Astrocyte of the spinal cord (primary cell): ENCODE measurements at places on chromosomes 3 and 15.
A peak's percentile ranks its signal among the peaks of the same experiment; 100 is the strongest.

DNA sequence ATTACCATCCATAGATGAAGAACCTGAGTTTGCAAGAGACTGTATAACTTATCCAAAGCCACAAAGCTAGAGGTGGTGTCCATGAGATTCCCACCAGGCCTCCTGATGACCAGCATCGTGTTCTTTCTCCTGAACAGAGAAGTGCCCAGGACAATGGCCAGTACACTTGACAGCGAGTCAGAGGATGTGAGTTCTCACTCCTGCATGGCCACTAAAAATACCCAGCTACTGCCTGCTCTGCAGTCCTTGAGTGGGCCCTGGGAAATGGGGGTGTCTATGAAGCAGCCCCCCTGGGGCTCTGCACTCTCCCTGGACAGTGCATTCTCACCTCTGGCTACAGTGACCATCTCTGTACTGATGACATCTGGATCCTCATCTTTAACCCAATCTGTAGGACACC lies 201.2 kb downstream of the RPLP1 start:
- DNase-seq: no peak

GRCh38 chr3:187679638-187680396 lies 9.6 kb upstream of the SST start:
- DNase-seq: peak; percentile 65

DNA sequence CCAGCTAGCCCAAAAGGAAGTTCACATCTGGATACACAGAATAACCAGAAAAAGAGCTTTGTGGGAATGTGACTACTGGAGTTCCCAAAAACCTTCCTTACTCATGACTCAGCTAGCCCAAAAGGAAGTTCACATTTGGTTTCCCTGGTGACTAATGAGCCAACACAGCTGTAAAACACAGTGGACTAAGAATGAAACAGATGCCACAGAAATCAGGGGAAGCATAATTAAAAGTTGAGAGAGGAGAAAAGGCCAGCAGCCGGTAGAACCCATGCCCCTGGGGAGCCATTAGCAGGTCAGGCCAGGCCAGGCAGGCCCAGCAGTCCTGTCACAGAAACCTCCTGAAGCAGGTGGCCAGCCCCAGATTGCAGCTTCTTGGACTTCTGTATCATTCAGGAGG lies 130.3 kb downstream of the GHSR start:
- DNase-seq: peak; percentile 96

GRCh38 chr3:5305684-5305989 lies 118.1 kb downstream of the EDEM1 start:
- DNase-seq: no peak

GRCh38 chr15:80464951-80465625 lies 60.9 kb downstream of the ARNT2 start:
- no peak for DNase-seq

- peak; percentile 56 for DNase-seq
Measured at GRCh38 chr3:187968883-187969580, 184.9 kb upstream of the LPP start.
